ENCODE measurements at places on chromosomes 7 and 10.

- DNase-seq, result no peak
Observed at GRCh38 chr10:17257466-17258321, 29.7 kb downstream of the VIM start.

GRCh38 chr10:35369049-35369611 lies 32.8 kb downstream of the CCNY start:
- DNase-seq, result no peak

DNA sequence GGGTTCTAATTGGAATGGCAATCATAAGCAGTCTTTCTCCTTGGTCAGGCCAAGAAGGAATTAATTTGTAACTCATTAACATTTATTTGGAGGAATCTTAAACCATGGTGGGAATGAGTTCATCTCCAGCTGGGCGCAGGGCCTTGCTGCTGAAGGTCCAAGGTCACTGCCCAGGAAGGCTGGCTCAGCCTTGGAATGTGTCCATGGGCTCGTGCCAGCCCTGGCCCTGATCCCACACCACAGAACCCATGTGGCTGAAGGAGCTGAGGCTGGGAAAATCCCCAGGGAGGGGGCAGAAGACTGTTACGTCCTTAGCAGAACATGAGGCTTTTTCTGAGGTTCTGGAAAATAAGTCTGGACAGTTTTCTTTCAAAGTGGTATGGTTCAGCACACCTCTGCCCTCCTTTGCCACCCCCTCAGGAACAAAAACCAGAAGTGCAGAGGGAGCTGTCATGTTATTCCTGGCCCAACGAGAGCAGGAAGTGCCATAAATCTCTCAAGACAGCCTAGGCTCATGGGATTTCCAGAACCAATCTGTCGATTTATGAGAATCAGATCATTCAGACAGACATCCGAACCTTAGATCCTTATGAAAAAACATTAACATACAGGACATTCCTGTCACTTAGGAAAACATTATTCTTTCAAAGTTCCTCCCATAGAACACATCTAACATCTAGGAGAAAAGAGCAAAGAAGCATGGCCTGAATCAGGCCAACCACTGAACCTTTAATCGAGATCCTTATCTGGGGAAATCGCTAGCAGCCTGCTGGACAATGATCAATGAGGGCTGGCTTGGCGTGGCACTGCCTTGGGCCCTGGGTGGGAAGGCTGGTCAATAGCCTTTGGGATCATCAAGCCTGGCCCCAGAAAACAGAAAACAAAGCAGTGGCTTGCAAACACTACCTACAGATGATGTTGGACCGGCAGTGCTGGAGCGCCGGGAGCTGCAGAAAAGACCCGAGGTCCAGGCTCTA lies 134.3 kb downstream of the TAX1BP1 start:
- DNase-seq, result no peak

DNA sequence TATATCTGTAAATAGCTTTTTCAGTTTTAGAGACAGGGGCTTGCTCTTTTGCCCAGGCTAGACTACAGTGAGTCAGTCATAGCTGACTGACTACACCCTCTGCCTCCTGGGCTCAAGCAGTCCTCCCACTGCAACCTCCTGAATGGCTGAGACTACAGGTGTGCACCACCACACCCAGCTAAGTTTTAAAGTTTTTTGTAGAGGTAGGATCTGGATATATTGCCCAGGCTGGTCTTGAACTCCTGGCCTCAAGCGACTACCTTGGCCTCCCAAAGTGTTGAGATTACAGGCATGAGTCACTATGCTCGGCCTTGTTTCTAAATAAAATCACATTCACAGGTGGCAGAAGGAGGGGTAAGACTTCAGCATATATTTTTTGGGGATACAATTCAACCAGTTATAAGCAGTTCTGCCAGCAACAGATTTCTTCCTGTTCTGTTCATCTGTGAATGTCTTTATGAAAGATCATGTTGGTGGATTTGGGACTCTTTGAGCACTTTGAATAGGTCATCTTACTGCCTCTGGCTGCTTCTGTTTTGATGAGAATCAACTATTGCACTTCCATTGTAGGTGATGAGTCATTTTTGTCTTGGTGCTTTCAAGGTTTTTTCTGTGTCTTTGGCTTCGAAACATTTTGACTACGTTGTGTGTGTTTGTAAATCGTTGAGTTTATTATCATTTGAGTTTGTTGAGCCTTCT lies 15.7 kb downstream of the RBM33 start:
- no peak for DNase-seq

DNA sequence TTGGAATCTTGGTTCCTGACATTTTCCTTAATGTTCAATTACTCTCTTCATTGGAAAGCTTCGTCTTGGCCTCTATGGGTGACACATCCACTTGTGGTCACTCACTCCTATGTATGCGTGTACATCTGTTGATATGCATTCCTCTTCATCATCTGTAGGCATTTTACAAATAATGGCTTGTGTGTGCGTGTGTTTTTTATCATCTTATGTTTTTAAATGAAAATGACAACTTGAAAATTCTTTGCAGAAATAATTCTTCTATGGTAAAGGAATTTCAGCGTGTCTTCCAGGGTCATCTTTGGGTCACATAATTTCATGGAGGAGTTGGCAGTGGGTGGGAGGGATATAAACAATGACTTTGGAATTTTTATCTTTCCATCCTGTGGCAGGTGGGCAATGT lies 925.1 kb downstream of the LRMDA start:
- no peak for DNase-seq

DNA sequence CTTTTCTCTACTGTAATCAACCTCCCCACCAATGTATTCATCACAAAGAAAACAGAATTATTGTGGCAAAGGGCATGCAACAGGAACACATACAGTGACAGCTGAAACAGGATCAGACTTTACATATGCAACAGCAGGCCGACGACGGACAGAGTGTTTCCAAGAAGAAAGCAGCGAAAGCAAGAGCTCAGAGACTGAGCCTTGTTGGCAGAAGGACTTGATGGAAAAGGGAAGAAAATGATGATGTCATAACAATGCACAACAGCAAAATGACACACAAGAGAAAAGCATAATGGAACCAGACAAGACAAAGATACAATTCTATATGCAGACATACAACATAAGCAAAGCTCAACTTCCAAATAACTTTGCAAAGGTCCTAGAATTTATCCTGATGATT lies 106.5 kb downstream of the ARHGAP12 start:
- no peak for DNase-seq

DNA sequence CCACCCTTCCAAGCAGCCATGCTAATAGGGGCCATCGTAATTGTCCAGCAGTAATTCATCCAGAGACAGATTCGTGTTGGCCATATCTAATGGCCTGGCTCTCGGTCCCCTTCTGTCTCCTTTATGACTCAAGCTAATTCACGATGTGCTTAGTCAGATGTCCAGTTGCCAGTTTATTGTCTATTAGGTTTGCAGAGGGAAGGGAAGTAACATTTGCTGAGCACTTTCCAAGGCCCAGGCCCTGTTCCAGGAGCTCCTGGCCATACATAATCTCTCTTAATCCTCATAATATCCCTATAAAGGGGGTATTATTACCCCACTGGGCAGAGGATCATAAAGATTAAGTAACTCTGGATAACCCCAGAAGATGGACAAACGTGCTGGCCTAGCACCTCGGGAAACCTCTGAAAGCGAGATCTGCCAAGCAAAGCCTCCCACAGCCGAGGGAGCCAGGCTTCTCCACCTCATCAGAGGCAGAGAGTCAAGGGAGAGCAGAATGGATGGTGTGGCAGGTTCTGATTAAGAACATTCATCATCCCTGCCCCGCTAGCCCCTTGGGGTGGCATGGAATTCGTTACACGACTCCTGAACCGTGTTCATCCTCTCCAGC lies 153.7 kb downstream of the PLXNA4 start:
- no peak for DNase-seq

- no peak for DNase-seq
Observed at GRCh38 chr10:59942556-59942955, 36.2 kb upstream of the CCDC6 start.

DNA sequence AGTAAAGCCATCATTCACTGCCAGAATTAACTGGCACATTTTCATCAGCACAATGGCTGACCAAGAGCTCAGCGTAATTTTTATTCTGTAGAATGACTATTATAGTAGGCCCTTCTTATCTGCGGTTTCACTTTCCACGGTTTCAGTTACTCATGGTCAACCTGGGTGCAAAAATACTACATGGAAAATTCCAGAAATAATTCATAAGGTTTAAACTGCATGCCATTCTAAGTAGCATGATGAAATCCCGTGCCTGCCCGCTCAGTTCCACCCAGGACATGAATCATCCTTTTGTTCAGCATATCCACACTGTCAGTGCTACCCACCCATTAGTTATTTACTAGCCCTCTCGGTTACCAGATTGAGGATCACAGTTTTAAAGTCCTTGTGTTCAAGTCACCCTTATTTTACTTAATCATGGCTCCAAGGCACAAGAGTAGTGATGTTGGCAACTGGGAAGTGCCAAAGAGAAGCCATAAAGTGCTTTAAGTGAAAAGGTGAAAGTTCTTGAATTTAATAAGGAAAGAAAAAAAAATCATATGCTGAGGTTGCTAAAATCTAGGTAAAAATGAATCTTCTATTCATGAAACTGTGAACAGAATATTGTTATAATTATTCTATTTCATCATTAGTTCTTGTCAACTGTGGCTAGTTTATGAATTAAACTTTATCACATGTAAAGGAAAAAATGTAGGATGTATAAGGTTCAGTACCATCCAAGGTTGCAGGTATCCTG lies 204.9 kb downstream of the DOCK4 start:
- DNase-seq, result no peak

GRCh38 chr10:3757250-3757637 lies 27.8 kb downstream of the KLF6 start:
- DNase-seq, result no peak

- DNase-seq, result no peak
Observed at GRCh38 chr10:43765516-43765915, 116.8 kb upstream of the ZNF32 start.

- DNase-seq, result no peak
Observed at GRCh38 chr10:6416892-6417512, 163.1 kb downstream of the PRKCQ start.

DNA sequence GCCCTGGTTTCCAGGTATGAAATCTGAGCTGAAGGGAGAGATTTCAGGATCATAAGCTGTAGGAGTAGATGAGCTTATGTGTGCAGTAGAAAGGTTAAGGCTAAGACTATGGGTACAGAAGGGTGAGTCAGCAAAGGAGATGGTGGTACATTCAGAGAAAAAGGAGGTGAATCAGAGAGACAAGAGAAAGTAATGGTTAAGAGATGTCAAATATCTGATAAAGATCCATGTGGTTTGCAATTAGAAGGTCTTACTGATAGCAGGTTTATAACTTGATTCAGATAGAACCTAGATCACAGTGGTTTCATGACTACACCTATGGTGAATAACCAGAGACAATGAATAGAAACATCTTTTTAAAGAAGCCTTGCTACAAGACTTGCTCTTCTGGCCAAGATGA lies 4.5 kb upstream of the NPY start:
- DNase-seq, result no peak

- DNase-seq, result peak; percentile 26
Observed at GRCh38 chr7:100407285-100408180, 21.0 kb downstream of the ZCWPW1 start.

GRCh38 chr7:29156907-29157452 lies 10.6 kb upstream of the CPVL start:
- peak; percentile 41 for DNase-seq

DNA sequence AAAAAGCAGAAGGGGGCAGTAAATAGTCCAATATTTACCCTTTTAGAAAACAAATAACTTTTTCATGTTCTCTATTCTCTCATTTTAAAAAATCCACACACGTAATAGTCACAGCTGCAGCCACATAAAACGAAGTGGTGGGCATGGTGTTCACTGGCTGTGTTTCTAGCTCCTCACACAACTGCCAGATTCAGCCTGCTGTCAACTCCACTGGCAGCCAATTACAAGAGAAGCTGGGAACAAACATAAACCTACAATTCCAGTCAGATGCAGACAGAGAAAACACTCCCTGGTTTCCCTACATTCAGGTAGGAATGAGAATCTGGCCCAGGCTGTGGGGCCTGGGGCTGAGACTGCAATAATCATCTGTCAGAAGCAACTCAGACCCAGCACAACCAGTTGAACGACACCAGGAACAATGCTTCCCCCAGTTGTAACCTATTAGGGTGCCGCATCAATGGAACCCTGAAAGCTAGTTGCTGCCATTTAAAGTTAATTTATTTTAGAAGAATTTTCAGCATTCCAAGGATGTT lies 29.1 kb downstream of the ERCC6 start:
- no peak for DNase-seq

DNA sequence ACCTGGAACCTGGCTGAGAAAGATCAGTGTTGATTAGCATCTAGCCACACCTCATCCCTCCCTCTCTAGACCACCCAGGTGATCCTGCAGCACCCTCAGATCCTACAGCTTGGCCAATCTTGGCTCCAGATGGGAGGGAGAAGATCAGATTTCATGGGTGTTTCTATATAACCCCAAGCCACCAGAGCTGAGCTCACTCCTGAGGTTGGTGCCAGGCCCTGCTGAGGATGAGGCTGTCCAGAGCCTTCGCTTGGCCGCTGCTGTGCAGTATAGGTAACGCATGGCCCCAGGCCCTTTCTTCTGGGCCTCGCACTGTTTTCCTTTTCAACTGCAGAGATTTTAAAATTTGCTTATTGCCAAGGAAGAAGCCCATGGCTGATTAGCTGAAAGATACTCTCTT lies 27.0 kb downstream of the C10orf120 start:
- no peak for DNase-seq

DNA sequence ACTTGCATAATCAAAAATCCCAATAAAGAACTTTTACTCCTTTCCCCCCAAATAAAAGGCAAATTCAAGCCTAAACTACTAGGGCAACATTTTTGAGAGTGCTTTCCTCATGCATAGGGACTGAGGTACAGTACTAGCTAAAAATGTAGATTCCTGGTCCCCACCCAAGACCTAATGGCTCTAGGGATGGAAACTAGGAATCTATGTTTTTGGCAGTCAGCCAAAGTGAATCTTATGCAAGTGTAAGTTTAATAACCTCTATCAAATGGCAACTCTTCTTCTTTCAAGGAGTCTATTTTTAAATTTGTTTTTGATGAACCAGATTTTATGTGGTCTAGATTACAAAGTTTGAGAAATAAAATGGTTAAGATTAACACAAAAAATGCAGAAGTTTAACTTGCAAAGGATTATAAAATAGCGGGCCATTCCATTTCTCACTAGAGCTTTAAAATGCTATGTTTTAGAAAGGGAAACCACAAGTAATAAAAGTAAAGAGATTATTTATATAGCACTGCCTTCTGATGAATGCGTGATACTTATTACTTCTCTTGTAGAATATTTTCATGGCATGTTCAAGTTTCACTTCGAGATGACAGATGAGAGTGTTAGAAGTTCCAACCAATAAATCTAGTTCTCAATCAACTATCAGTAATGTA lies 70.4 kb upstream of the MDFIC start:
- no peak for DNase-seq
